ENCODE measurements at places on chromosomes 11 and 22.

DNA sequence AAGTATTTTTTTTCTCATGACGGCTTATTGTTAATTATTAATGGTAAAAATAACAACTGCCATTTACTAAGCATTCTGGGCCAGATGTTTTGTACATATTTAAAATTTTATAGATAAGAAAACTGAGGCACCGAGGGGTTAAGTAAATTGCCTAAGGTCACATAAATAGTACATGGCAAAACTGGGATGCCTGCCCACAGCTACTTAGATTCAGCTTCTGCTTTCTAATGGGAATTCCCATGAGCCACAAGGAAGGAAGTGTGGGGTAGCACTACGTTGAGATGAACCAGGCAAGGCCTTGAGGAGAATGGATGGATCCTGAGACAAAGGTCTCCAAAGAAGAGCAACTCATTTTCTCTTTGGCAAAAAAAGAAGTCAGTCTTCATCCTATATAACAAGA, 11.9 kb upstream of the PHF21A start:
- DNase-seq = no peak

GRCh38 chr11:12552692-12553091, 121.5 kb upstream of the TEAD1 start:
- no peak for DNase-seq

DNA sequence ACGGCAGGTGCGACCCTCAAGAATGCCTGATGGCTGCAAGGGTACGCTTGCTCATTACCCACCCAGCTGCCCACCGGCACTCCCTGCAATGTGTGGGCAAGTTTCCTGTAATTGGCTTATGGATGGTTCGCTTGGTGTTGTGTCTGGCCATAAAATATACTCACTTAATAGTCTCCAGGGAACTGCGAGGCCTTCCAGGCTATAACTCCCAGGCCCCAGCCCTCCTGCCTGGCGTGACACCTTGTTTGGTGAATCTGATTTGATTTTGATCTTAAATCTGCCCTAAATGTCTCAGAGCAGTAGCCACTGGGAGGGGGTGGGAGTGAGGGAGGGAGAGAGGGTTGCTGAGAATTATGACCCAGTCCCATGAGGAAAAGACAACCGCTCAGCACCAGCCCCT, 572.2 kb downstream of the BUD13 start:
- DNase-seq = no peak

DNA sequence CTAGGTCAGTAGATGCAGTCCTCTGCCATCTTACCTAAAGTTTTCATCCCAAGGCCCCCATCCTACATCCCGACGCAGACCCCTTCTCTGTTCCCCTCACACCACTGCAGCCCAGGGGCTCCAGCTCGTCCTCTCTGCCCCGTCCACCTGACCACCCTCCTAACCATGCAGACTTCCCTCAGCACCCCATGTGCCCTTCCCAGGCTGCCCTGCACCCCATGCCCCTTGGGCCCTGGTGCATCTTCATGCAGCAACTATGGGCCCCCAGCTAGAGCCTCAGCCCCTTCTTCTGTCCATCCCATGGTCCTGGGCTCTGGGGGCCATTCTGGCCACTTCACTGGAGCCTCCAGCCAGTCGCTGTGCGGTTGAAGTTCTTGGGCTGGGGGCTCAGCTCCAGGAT, 2.9 kb downstream of the PRR33 start:
- no peak for DNase-seq

DNA sequence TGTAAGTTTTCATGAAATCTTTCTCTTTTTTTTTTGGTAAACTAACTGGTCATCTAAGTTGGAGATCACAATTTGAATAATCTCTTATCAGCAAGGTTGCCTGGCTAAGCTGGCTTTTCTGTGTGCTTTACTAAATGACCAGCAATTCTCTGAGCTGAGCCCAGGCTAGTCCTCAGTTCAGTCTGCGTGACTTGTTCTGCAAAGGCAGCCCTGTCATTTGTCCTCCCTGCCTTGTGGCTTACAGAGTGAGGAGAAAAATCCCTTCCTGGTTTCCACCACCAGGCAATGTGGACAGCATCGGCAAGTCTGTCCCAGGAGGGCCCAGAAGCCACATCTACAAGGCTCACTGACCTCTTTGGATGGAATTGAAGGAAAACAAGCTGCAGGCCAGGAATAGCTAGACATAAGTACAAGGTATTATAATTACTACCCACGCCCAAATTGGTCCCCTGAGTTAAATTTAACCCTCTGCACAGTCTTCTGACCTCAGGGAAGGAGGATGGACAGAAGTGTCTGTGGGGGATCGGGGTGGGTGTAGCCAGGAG, 108.6 kb downstream of the SCN3B start:
- DNase-seq = no peak

GRCh38 chr22:48779661-48780596, 1047.7 kb downstream of the BRD1 start:
- DNase-seq = no peak

Measured in CD4-positive, alpha-beta T cell treated with Interleukin-1 beta for 1 hour (primary cell).